ENCODE measurements at places on chromosomes 1 and 21.

DNA sequence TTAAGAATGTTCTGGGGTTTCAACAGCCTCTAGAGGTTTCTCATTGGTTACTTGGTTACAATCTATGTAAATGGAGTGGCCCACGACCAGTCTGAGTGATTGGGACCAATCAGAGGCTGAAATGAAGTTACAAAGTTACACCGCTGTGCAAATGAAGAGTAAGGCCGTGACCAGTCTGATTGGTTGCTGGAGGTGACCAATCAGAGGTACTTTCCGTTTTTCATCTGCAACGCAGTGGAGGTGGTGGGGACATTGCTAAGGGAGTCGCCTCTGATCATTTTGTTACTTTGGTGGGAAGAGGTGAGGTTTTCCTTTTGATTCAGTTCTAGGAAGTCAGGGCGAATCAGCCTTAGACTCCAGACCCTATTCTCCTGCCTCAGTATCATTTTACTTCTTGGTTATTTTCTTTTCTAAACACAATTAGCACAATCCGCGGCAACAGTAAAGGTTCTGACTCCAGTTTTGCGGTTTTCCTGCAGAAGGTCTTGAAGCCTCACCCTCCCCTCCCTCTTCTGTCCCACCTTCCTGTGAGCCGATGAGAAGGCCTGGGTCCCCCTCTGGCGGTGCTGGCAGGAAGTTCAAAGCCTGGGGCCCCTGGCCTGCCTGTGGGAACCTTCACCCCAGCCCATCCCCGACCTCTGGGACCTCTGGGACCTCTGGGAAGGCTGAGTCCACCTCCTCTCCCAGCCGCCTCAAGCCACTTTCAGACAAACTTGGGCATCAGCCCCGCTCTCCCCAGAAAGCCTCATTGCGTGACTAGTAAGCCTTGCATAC lies 38.7 kb upstream of the TTC34 start:
- DNase-seq: no peak

DNA sequence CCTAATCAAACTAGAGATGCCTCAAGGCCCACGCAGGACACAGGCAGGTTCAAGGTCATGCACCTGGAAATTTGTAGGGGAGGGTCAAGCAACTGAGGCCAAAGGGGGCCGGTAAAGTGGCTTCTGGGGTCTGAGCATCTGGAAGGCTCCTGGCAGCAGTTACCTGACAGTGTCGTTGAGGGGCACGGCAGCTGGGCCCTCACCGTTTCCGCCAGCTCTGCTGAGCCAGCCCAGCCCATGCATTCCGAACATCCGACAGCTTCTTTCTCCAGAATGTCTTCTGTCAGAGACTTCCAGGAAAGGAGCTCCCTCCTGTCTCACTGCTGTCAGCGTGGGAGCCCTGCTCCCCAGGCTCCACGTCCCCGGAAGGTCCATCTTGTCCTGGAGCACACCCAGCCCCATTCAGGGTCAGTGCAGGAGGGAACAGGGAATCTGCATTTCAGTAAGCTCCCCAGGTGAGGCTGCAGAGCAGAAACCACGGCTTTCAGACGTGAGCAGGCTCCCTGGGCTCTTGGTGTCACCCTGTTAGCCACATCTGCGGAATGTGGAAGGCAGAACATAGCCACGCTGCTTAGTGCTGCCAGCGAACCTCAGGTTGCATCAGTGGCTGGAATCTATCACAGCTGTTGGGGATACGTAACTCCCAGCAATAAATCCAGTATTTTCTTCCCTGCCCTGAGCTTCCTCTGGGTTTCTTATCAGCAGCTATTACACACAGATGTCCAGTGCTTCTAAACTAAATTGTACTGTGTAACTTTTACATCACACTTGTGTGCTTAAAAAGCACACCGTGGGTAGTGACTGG lies 36.3 kb upstream of the FAM3B start:
- DNase-seq: peak; percentile 38

- peak; percentile 11 for DNase-seq
Measured at GRCh38 chr1:10623686-10624145, 149.0 kb downstream of the PEX14 start.

- DNase-seq: no peak
Measured at GRCh38 chr1:61120246-61120840, 38.0 kb downstream of the NFIA start.

DNA sequence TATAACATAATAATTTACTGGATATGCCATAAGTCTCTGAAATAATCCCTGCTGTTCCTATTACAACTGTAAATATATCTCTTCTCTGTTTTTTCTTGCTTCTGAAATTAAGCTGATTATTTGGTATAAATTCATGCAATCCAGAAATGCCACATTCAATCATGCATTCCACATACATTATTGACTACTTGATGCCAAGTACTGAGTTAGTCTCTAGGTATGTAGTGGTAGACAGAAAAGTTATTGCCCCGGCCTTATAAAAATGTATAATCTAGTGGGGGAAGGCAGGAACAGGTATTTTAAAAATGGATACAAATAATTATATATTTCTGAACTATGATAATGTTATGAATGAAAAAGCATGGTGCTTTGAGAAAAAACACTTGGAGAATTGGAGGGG lies 338.6 kb upstream of the SNX7 start:
- DNase-seq: no peak

DNA sequence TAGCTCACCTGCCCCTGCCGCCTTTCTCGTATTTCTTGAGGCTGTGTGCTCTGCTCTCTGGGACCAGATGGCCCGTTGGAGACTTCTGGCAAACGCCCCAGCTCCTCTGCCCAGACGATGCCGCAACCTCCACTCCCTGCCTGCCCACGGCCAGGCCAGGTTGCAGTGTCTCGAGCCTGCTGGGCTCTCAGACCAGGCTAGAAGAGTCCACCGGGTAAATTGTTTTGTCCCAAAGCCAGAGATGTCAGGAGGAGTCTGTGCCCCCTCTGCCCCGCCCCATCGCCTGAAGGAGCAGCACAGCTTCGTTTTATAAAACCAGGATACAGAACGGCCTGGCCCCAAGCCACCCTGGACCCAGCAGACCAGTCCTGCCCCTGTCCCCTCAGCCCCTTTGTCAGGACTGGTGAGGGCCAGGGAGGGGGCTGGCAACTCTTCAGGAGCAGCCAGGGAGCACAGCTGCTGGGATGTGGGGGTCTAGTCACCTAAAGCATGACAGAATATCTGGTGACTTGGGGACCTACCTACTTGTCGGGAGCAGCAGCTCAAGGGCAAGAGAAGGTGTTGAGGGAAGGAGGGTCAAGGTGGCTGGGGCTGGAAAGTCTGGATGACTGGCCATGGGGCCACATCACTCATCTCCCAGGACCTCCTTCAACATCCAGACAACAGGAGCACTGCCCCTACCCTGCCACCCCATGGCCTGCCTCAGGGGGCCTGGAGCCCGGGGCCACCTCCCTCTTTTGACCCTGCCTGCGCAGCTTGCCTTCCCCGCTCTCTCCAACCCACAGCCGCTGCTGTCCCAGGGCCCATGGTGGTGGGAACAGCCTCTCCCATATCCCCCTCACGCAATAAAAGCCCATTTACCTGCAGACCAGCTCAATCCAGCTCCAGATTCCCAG lies 33.9 kb upstream of the LBR start:
- DNase-seq: no peak

GRCh38 chr1:181383695-181384094 lies 99.6 kb upstream of the CACNA1E start:
- no peak for DNase-seq

DNA sequence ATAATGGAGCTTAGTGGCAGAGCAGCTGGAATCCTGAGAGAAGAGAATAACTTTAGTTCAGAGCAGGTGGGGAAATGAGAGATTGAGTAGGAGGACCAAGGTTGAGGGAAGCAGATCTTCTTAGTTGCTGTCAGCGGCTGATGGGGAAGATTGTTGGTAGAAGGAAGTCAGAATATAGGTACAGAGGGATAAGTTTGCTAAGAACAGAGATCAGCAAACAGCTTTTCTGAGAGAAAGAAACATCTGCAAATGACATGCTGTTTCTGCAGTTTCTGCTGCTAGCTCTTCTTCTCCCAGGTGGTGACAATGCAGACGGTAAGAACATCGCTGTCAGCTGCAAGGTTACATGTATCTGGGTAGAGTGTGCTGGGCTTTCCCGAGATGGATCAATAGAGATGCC lies at the start of gene CD1C:
TSS of gene CD1C (plus strand) at position 113 of the 400 bp plus-strand sequence. CDS start at position 255, 142 bp downstream.
- DNase-seq: no peak

- no peak for DNase-seq
Measured at GRCh38 chr1:61299463-61299862, 217.1 kb downstream of the NFIA start.

DNA sequence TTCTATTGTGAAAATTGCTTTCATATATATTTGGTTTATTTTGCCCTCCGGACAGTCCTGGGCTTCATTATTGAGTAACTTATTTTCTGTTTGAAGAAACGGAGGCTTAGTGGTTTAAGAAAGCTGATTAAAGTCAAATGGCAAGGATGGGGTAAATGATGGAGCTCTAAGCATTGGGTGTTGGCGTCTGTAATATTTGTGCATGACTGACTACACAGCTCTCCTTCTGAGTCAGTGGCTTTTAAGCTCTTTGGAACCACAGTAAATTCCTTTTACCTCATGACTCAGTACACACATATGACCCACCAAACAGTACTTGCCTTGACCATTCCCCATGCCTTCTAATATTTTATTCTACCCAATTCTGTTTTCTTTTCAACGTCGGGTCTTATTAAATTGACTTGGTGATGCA lies 21.0 kb downstream of the B3GALT5 start:
- no peak for DNase-seq

DNA sequence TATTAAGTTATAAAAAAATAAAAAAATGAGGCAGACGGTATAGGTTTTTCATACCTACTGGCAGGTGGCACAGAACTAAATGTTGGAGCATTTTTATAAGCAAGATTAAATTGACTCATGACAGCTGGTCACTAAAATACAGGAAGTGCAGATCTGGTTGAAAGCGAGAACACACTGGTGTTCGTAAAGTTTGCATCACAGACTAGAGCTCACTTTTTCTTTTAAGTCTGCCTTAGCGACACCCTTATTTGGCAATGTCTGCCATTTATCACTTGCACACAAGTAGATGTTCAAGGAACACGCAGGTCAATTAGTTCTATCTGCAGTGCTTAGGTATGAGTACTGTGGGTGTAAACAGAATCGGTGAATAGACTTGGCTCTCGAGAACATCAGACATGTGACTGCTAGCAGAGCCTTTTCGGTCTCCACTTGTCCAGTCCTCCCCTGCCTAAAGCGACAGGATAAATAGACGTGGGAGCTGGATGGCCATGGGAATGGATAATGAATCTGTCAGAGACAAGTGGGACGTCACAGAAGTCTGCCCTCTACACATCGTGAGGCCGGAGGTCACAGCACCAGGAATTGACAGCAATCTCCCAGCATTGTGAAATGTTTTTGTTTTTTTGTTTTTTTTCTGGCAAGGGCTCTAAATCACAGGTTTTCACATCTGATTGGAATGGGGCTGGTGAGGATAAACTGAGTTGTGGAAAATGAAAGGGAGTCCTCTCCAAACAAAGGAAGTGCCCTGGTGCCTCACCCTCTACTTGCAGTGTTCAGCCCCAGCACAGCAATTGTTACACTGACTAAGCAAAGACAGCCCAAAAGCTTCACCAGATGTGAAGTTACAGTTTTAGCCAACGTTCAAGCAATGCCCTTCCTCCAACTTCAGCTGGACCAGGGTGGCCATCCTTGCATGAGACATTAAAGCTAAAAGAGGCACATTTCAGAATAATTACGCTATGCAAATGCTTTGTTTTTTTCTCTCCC lies 248.9 kb downstream of the NTNG1 start:
- DNase-seq: no peak

- DNase-seq: no peak
Measured at GRCh38 chr1:18900303-18900841, 2.0 kb downstream of the ALDH4A1 start.

GRCh38 chr1:48744032-48744431 lies 32.7 kb downstream of the BEND5 start:
- DNase-seq: no peak

DNA sequence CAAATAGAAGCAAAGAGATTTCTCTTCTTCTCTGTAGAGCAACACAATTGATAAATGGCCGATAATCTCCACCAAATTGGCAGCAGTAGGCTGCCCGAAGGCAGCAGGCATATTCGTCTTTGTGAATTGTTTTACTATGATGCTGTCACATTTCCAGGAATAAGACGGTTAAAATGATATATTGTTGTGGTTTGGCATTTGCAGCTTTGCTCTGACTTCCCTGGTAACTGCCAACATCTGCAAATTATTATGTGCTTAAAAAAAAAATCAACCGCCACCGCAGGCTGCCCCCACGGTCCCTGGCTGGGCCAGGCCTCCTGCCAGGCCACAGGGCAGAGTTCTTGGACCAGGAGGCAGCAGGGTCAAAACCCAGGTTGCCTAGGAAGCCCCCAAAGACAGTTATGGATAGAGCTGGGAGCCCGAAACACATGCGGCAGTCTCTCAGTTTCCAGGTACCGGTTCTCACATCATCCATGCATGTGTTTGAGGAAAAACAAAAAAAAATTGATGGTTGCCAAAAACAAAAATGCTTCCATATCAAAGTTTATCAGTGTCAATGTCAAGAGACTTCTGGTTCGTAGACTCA lies 179.3 kb downstream of the ETS2 start:
- no peak for DNase-seq

DNA sequence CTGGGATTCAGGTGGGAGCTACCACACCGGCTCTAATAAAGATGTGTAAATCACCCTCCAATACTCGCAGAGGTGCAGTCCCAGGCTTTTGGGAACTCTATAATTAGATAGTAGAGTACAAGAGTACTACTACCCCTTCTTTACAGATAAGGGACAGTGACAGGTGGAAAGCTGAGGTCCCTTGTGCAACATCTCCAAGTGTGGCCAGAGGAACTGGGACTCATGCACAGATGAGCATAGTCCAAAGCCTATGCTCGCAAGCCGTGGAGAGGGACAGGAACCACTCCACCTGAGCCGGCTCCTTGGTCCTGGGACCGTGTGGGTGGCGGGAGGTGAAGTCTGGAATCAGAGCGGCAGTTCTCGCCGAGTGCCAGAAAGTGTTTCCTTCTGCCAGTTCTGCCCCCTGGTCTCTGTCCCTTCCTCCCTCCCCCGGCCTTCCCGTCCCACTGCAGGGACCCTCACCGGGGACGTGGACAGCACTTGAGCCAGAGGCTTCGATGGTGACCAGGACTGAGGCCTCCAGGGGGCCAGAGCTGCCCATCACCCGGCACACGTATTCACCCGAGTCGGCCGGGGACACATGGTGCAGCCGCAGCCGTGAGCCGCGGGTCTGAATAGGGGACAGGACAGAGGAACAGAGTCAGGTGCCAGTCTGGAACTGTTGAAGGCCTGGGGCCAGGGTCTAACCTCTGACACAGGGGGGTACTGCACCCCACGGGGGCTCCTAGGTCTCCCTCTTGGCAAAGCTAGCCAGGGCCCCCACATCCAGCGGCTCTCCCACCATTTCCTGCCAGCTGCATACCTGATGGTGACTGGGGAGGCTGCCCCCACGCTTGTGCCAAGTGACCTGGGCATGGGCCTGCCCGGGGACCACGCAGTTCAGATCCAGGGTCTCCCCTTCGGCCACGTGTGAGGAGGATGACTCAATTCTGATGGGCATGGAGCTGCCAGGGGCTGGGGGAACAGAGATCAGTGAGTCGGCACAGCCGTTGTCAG lies 33.9 kb downstream of the LDLRAD2 start:
- no peak for DNase-seq

GRCh38 chr1:226730836-226731235 lies 8.2 kb downstream of the ITPKB start:
- DNase-seq: no peak

- DNase-seq: no peak
Measured at GRCh38 chr1:193661385-193661784, 475.0 kb upstream of the B3GALT2 start.
